ENCODE measurements at places on chromosomes 7 and 10.

DNA sequence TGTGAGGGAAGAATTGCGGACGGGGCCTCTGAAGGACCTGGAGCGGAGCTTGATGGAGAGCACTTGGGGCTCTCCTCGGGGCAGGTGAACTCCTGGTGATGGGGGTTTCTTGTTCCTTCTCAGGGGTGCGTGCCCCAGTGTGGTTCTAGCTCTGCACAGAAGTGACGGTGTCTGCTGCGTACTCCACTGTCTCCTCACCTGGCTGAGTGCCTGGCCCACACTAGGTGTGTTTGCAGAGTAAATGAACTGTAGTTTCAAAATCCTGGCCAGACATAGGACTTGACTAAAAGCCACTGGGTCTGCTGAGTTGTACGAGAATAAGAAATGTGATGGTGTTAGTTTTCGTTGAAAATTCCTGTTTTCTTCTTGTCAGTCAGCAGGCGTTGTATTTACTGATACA, 35.6 kb downstream of the DYNC2I1 start:
- DNase-seq: no peak

GRCh38 chr7:144027070-144027469, 21.7 kb upstream of the OR2A5 start:
- DNase-seq: no peak

GRCh38 chr10:118980135-118980865, 49.2 kb upstream of the NANOS1 start:
- DNase-seq: no peak

GRCh38 chr7:15555381-15555859, 6.4 kb downstream of the AGMO start:
- no peak for DNase-seq
